ENCODE measurements at places on chromosomes 4 and X.

DNA sequence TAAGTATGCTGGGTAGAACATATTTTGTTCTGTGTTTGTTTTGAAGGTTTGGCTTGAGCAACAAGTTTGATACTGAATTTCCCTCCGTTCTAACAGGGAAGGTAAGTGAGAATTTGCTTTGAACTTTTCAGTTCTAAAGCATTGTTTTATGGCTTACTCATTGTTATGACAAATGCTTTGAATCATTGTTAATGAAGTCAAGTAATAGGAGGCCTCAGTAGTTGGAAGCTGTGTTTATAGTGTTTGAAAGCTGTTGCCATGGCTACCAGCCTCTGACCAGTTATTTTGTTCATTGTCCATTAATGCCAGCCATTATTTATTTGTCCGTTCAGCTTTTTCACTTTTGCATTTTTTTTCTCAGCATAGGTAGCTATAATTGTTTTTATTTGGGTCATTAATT is 14.4 kb downstream of the CHIC1 start:
- DNase-seq: no peak

DNA sequence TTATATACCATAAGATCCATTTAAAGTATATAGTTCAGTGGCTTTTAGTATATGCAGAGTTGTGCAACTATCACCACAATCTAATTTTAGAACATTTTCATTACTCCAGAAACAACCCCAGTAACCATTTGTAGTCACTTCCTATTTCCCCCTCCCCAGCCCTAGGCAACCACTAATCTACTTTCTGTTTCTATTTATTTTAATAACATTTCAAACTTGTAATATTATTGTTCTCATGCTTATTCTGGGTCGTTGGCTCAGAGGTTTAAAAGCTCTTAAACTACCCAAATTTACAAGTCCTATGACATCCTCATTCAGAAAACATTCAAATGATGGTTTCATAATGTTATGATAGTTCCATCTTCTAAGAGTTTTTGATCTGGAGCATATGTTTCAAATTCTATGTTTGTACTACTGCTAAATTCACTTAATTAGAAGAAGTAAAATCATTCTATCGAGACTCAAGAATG is 18.4 kb downstream of the XIAP start:
- DNase-seq: peak; percentile 62

GRCh38 chr4:40462326-40462725 is 127.2 kb downstream of the CHRNA9 start:
- DNase-seq: peak; percentile 33

DNA sequence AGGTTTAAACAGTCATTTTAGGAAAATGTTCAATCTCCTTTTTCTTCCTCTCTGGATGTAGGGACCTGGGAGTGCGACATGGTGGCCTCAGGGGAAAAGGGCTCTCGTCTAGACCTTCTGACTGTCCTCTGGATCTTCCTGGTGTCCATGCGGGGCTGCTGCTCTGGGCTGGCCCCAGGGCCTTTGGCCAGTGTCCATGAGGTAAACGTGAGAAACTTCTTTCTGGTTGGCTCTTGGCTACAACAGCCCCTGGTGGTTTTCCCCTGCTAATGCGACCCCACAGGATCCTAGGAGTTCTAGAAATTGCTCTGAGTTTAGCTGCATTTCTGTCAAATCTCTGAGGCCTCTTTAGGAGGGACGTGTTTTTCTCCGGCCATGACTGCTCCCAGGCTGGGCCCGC is 85.7 kb downstream of the MFAP3L start:
- no peak for DNase-seq

- DNase-seq: no peak
These were observed 28.3 kb upstream of the MAP9 start for GRCh38 chr4:155405059-155405458.

GRCh38 chr4:14465507-14465906 is 536.8 kb upstream of the CPEB2 start:
- DNase-seq: no peak

DNA sequence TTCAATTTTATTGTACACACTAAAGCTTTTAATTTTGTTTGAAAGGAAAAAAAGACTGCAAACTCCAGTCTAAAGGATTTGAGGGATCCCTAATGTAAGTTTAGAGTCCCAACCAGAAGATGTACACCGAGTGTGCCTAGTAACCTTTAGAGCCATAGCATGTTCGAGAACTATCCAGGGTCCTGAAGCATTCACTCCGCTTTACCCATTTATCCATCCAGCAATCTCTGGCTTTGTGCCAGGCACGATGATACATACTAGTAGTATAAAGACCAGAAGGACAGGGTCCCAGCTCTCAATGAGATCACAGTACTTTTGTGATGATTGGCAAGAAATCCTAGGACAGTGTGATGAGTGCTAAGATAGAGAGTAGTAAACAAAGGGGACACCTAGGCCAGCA is 168.7 kb downstream of the STK32B start:
- no peak for DNase-seq

DNA sequence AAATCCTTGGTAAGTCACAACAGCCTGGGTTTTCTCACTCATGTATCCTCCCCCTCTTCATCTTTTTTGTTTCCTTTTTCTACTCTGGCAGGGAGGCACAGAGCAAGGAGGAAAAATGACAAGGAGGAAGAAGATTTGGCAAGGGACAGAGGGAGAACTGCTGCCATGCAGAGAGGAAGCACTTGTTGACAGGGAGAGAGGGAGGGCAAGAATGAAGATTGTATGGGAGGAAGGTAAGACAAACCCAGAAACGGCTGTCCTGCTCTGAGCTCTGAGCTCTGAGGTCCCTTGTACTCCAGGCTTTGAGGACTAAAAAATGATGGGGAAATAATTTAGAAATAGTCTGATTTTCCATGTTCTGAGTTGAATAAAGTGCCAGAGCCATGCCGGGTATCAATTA is 123.9 kb downstream of the DCHS2 start:
- DNase-seq: no peak

GRCh38 chrX:112769034-112769433 is 71.6 kb downstream of the AMOT start:
- DNase-seq: no peak

DNA sequence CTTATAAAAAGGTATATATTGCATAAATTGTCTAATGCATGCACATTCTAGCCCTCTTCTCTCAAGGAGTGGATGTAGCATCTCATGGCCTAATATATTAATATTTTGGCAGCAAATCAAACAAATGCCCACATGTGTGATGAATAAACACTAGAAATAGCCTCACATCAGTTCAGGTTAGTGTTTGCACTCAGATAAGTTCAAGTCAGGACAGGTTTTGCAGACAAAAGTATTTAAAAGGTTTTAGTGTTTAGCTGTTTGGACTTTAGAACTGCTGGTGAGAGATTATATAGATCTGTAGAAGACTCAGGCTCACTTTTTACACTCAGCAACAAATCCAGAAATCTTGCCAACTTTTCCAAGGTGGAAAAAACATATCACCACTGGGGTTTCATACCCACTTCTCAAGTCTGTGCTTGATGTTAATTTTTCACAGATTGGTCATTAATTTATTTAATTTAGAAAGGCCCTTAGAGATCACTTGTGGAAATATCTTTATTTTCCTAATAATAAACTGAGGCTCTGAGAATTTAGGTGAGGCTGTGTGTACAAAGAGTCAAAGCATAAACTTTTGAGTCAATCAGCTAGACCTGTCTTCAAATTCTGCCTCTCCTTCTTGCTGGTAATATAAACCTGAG is 362.6 kb downstream of the GASK1B start:
- no peak for DNase-seq

GRCh38 chr4:112230879-112231778 is 458 bp upstream of the AP1AR start:
- DNase-seq: peak; percentile 96

DNA sequence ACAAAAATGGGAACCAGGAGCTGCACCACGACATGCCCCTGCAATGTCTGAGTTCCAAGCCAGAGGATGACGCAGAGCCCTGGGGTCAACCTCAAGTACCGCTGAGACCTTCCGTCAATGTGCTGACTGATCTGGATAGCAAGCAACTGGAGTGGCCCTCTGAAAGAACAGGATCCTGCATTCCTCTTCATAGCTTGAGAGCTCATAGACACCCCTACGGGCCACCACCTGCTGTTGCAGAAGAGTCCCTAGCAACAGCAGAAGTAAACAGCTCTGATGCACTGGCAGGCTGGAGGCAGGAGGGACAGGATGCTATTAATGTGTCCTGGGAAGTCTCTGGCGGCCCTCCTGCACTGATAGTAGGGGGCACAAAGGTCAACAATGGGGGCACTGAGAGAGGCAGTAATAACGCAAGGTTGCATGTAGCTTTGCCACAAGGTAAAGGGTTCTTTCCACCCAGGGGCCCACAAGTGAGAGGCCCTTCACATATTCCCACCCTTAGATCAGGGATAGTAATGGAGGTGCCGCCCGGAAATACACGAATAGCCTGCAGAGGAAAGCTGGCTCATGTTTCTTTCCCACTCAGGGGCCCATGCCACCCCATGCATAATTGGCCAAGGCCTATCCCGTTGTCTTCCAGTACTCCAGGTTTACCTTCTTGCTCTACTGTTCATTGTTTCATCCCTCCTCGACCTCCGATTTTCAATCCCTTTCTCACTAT is 1.3 kb downstream of the PRR32 start:
- DNase-seq: no peak

DNA sequence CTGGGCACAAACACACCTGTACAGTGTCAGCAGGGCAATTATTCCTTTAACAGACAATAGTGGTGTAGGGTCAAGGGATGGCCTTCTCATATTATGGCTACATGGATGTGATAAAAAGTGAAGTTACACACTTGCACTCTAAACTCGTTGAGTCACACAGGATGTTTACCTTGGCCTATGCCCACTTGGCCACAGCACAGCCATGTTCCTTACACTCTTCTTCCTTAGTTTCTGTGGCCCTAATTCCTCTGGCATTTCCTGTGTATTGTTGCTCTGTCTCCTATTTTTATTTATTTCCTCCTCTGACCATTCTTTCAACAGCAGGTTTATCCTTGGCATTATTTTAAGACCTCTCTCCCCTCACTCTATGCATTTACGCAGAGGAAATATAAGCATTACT is 86.8 kb upstream of the NPFFR2 start:
- DNase-seq: no peak

DNA sequence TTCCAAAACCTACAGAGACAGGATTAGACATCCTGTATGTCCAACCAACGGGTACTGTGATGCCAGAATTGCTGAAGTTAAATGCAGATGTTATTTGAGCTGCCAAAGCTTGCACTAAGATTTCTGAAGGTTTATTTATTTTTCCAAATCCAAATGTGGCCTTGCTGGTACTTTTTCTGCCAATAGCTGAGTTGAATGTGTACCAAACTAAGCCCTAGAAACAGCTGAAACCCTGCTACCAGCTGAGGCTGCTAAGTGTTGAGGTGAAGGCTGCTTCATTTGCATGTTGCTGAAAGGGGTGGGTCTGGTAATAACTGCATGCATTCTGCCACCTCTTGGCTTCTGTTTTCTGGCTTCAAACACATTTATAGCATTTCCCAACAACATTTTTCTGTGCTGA is 366.5 kb downstream of the FAT4 start:
- no peak for DNase-seq

DNA sequence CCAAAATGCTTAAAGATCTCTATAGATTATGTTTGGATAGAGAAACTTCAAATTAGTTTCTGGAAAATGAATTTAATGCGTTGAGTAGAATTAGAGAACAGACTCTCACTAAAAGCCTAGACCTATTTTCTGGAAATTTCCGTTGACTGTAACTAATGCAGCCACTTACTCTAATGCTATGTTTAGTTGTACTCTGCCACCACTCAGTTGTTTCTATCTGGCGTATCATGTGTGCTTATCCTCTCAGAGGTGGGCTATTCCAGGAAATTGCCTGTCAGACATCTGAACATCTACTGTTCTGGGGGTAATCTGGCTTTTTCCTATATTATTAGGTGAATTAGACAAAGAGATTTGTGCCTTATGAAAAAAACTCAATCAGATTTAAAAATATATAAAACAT is 347.1 kb upstream of the FSTL5 start:
- no peak for DNase-seq

DNA sequence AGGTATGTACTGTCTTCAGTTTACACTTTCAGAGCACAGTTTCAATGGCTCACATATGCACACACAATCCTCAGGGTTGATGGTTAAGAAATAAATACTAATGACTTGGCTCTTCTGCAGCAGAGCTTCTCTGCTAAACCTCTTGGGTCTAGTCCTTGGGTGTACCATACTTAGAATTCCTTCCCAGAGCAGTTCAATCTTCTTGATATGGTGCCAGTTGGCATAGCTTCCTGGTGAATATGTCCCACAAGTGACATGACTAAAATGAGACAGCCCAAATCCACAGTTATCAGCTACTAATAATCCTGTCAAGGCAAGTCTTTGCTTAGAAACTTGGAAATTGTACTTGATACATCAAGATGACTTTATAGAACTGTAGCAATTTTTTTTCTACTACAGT is 654.4 kb downstream of the IQCM start:
- DNase-seq: no peak

GRCh38 chrX:35711281-35711680 is 86.9 kb upstream of the MAGEB16 start:
- no peak for DNase-seq

- no peak for DNase-seq
These were observed 89.0 kb downstream of the SMIM20 start for GRCh38 chr4:26003056-26003455.

DNA sequence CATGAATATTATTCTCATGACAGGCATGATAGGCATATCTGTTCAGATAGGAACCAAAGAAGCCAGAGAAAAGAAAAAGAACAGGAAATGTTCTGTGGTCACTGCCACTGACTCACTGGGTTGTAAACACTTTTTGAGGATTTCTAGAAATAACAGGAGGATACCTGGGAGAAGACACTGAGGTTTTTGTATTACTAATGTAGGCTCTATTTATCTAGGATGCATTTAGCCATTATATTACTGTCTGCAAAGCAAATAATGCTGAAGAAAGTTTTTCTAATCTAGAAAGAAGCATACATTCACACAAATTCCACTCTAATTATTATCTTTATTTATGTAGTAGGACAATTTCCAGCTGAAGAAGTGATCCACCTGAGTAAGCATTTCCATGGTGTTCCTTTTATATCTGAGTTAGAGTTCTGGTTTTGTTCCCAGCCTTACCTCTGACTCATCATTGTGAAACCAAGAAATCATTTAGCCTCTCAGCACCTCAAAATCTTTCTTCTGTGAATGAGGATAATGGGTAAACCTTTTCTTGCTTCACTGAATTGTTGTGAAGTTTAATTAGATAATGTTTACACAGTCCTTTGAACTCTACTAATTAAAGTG is 40.2 kb upstream of the EPGN start:
- DNase-seq: no peak

DNA sequence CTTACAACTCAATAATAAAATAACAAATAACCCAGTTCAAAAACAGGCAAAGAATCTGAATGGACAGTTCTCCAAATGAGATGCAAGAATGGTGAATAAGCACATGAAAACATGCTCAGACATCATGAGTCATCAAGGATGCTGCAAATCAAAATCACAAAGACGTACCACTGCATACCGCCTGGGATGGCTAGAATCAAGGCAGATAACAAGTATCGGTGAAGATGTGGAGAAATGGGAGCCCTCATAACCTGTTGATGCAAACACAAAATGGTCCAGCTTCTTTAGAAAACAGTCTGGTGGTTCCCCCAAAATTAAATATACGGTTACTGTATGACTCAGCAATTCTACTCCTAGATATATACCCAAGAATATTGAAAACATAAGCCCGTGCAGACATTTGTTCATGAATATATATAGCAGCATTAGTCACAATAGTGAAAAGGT is 32.5 kb downstream of the AKAP4 start:
- DNase-seq: no peak

Measured in CD4-positive, alpha-beta T cell treated with Interleukin-4 for 1 hour (primary cell).